ENCODE measurements at places on chromosomes 12 and 14. TPM values are rescaled to one million over a fixed set of nuclear protein-coding genes. Genes with fewer than 3 reads are reported as not detected.

- no peak overlapping the region for H3K4me3 ChIP-seq
- DNase-seq, result no peak
- H3K27ac ChIP-seq, result no peak overlapping the region
- H3K36me3 ChIP-seq, result no peaks in the 10 kb centered on the region
- peaks cover 22% of the 10 kb centered on the region for H3K4me1 ChIP-seq
Measured at GRCh38 chr12:93803424-93803807, 126.2 kb downstream of the CRADD start.

- no peak for DNase-seq
- no peak overlapping the region for H3K27ac ChIP-seq
- peaks cover 41% of the 10 kb centered on the region for H3K36me3 ChIP-seq
- no peak overlapping the region for H3K4me3 ChIP-seq
Measured at GRCh38 chr14:20455355-20456300, 602 bp downstream of the APEX1 start.

SLC6A12 gene
- total RNA-seq, result 0.37 TPM

GRCh38 chr12:1474574-1475153 is 119.7 kb downstream of the FBXL14 start:
- peaks cover 10% of the 10 kb centered on the region for H3K4me1 ChIP-seq
- no peak for DNase-seq
- no peak overlapping the region for H3K4me3 ChIP-seq

- DNase-seq, result no peak
- H3K36me3 ChIP-seq, result no peaks in the 10 kb centered on the region
- no peaks in the 10 kb centered on the region for H3K27me3 ChIP-seq
- no peak overlapping the region for H3K27ac ChIP-seq
- no peaks in the 10 kb centered on the region for H3K4me1 ChIP-seq
Measured at GRCh38 chr14:76497550-76498462, 121.9 kb downstream of the ESRRB start.

Measured in activated T-helper 2 cell treated with anti-CD3 and anti-CD28 coated beads, Interferon-gamma antibody, Interleukin-2, Interleukin-4, amounts not matched to agents 10 μg/mL and 5 μg/mL and 100 μg/mL, durations not matched to agents 14 hours and 24 hours and 36 hours (primary cell).